GM12878 (cell line): ENCODE measurements at places on chromosomes 4 and X.

- no peak for DNase-seq
Measured at GRCh38 chrX:24245202-24245601, 68.7 kb downstream of the SUPT20HL2 start.

GRCh38 chr4:53684136-53685130 is 93.1 kb upstream of the LNX1 start:
- DNase-seq: no peak

DNA sequence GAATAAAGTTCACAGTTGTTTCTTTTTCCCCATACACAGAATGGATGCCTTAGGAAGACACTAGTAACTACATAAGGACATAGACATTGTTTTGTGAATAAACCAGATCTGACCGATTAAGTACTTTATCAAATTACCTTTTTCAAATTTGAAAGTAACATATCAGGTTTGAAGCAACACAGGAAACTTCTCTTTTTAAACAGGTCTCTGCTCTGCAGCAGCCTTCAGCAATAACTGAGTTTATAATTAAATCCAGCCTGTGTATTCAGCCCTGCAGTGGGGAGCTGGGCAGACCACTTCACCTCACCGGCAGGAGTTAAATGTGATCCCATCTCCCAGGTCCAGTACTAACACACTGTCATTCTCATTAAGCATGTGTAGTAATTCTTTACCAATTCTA is 68.3 kb upstream of the ATOH1 start:
- DNase-seq: no peak

DNA sequence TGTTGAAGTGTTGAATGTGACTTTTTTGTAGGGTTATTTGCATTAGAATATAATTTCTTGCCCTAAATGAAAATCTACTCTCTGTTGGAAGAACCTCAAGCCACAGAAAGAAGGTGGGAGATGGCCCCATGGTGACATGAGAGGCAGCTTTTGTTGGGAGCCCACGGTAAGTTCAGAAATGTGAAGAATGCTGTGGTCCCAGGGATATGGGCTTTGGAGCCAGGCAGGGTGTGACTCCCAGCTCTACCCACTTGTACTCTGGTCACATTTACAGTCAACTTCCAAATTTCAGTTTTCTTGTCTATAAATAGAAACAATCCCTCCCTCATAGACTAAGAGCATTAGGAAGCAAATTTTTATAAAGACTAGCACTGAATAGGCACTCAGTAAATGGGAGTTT is 177.8 kb downstream of the RAB28 start:
- DNase-seq: no peak

DNA sequence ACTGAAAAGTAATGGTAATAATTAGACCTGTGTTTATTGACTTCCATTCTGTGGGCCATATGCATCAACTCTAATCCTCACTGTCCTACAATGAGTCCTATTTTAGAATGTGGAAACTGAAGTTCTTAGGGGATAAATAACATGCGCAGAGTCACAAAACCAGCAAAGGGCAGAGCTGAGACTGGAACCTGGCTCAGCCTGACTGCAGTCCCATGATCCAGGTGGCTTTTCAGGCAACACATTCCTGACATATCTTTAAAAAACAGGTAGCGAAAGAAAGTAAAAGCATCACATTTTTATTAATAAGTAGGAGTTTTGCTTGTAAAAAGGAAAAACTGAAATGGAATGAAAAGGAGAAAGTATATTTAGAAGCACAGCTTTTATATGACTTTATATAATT is 34.7 kb upstream of the PRSS48 start:
- no peak for DNase-seq

GRCh38 chr4:179625406-179625805 is 2183.2 kb upstream of the AGA start:
- no peak for DNase-seq

DNA sequence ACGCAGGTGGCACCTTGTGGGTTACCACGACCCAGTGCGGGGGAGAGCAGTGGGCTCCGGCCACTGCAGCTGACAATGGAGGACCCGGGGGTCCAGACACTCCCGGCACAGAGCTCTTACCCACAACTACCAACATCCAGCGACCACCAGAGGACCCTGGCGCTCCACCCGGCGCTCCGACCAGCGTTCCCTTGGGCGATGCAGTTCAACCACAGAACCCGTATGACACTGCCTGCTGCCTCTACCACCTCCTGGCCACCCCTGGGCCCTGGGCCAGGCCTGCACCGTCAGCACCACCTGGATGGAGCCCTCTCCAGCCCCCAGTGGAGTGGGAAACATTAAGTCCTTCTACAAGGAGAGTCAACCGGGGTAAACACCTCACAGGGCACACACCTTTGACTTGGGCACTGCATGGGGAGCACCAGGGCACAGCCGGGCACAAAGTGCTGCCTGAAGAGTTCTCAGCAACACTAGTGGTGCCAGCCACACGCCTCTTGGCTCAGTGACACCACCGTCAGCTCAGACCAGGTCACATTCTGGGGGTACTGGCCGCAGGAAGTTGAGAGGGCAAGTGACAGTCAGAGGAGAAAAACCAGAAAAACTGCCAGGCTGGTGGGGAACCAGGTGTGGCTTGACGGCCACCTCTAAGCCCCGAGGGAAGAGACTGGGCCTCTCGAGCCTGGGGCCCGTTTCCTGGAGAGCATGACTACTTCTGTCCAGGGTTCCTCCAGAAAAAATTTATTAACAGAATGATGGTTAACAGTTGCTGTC is 2.6 kb downstream of the CTBP1 start:
- no peak for DNase-seq

DNA sequence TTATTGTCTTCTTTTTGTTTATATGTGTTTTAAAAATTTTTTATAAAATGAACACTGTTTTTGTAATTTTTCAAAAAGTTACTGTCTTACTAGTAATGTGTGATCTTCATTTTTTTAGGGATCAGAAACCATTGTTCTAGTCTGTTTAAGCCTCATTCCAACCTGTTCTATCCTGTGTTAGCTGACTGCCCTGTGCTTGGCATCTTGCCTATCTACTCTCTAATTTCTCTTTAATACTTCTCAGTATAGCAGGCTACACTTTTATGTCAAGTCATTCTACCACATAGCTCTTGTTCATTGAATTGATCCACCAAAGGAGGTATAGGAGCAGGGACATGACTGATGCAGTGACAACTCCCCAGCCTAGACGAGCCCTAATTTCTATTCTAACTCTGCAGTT is 70.2 kb upstream of the PLS3 start:
- DNase-seq: no peak

DNA sequence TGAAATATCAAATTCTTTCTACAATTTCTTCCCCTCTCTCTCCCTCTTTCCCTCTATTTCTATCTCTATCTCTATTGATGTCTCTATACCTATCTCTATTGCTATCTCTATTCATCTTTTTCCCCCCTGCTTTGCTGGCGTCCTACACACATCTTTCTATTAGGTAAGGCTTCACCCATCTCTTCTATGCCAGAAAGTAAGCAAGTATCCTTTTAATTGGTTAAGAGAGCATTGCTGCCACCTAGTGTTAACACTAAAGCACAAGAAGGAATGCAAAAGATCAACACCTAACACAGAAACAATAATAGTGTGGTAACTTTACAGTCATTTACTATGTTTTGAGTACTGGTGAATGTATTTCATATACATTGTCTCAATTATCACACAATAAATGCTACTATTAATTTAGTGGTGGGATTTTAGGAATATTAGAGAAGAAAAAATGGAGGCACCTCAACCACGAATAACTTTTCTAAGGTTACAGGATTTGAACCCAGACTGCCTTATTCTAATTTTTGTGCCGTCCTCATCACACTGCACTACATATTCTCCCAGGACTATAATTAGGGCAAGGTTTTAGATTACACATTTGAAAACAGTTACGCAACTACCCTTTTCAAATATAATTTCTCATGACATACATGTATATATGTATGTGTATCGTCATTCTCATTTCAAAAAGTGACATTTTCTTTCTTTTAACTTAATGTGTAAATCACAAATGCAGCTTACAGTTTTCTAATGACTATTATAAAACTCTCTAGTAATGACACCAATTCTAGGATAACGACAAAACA is 3.7 kb upstream of the C4orf36 start:
- DNase-seq: no peak

- DNase-seq: no peak
Measured at GRCh38 chr4:56683455-56683854, 2.4 kb upstream of the HOPX start.

- no peak for DNase-seq
Measured at GRCh38 chr4:8577046-8577445, 3.1 kb upstream of the GPR78 start.

DNA sequence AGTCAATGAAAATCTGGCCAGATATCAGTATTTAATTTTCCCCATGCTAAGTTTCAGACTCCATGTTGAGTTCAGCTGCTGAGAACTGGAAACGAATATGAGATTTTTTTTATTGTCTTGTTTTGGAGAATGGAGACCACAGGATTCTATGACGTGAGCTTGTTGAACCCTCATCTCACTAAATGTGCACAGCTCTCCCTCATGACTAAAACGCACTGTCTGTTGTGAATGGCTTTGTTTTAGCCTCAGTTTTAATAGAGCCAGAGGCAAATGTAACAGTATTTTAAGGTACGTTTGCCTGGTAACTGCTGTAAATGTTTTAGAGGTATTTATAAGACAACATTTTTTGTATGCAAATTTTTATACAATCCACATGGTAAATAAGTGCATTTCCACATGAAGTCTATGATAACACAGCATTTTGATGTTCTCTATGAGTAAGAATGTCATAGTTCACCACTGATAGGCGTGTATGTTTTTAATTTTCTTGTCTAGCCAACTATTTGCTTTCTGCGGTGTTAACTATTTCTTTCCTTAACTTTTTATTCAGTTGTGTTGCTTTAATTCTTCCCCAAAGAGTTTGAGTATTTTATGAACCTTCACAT is 1159.3 kb upstream of the TENM3 start:
- DNase-seq: no peak

- DNase-seq: no peak
Measured at GRCh38 chr4:185398618-185399017, 2.0 kb downstream of the ANKRD37 start.

DNA sequence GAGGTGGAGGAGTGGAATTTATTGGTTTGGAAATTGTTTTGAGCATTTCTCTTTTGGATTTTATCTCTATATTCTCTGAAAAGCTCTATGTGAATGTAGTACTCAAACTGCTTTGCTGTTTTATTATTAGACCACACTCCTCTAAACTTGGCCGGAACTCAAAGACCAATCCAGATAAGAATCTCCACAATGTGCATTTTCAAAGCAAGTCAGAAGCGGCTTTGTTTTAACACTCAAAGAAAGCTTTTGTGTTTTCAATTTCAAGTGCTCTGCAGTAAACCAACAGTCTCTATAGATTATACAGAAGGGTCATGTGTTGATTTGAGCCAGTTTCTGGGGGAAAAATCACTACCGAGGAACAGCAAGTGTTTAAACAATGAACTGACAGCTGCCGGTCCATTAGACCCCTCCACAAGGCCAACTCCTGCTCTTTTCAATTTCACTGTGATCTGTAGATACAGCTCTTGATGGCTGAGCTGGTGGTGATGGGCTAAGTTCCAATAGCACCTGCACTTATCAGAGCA is 79.4 kb downstream of the FTHL17 start:
- no peak for DNase-seq

GRCh38 chrX:23822397-23822796 is 39.4 kb downstream of the SAT1 start:
- DNase-seq: no peak

DNA sequence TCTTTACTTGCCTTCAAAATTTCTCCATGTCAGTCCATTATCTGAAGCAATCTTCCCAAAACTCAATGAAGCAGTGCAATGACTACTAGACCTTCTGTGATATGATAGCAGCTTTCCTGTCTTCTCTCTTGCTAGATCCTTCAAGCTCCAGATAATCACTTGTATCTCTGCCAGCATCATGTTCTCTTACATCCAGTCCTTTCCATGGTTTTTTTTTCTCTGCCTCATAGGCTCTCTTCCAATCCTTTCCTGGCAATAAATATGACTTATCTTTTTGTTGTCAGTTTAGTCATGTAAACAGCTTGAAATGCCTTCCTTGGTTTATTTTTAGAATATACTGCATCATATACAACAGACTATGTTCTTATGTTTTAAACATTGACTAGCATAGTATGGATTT is 193.5 kb downstream of the CFAP299 start:
- DNase-seq: no peak

DNA sequence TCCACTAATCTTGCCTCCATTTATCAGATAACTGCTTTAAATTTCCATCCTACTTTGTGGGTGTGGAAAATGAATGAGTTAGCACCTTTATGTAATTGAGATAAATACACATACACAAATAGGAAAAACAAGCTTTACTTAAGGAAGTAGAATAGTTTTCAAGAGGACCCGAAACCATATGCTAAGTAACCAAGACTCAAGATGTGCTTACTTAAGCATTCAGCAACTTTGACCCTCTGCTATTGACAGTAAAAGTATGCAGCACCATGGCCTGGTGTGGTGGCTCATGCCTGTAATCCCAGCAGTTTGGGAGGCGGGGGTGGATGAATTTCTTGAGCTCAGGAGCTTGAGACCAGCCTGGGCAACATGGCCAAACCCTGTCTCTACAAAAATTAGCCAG is 29.9 kb downstream of the RNF175 start:
- DNase-seq: no peak

- DNase-seq: no peak
Measured at GRCh38 chrX:118506805-118507480, 11.3 kb downstream of the DOCK11 start.

DNA sequence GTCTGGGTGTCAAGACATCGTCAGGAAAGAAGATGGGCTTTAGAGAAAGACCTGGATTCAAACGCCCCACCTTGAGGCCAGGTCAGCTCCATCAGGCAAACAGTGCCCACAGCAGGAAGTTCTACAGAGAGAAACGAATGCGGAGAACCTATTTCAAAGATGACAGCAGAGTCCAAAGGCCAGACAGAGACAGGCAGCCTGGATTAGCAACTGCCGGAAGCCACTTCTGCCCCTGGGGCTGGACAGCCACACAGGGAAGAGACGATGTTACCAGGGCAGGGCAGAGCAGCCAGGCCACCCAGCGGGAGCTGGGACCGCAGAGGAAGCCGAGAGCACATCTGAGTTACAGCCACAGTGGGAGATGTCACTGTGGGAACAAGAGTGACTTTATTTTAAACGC is 1.2 kb downstream of the C4orf50 start:
- no peak for DNase-seq

DNA sequence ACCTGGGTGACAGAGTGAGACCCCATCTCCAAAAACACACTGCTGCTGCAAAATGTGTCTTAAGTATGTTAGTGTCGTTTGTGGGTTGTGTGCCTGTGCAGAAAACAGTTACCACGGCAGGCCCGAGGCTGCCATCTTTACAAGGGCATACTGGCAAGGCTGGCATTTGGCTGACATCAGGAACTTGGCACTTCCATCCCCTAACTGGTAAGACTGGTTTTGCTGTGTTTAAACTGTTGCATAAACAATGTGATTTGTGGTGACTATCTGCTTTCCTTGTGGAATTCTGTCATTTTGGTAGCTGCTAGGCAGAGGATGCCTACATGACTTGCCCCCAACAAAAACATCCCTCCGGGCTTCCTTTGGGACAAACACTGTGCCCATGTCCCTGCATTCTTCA is 12.3 kb downstream of the LRP2BP start:
- DNase-seq: no peak

- DNase-seq: no peak
Measured at GRCh38 chr4:15402974-15403373, 24.9 kb upstream of the C1QTNF7 start.

GRCh38 chr4:159926871-159927270 is 824.0 kb downstream of the RAPGEF2 start:
- no peak for DNase-seq

- DNase-seq: no peak
Measured at GRCh38 chrX:117397844-117398243, 718.8 kb downstream of the KLHL13 start.
